ENCODE measurements at places on chromosomes 12 and 14. TPM values are rescaled to one million over a fixed set of nuclear protein-coding genes. Genes with fewer than 3 reads are reported as not detected.

ESR2 gene
- total RNA-seq: 1.5 TPM

ACSM4 gene
- total RNA-seq: not detected

GPR135 gene
- total RNA-seq: 5.1 TPM

WNT1 gene
- total RNA-seq: not detected

HAL gene
- 0.59 TPM for total RNA-seq

SERPINA5 gene
- total RNA-seq: 20.6 TPM

MSI1 gene
- 0.59 TPM for total RNA-seq
